ENCODE measurements at places on chromosomes 13 and 19.

DNA sequence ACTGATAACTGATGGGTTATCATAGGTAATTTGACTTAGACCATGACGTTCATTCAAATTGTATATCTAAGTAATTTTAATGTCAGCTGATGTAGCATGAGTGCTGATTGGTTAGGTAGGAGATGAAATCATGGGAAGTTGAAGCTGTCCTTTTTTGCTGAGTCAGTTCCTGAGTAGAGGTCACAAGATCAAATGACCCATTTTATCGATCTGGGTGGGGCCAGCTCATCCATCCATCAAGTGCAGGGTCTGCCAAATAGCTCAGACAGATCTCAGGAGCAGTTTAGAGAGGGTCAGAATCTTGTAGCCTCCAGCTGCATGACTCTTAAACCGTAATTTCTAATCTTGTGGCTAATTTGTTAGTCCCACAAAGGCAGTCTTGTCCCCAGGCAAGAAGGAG is 35.3 kb upstream of the CD177 start:
- DNase-seq, result no peak

DNA sequence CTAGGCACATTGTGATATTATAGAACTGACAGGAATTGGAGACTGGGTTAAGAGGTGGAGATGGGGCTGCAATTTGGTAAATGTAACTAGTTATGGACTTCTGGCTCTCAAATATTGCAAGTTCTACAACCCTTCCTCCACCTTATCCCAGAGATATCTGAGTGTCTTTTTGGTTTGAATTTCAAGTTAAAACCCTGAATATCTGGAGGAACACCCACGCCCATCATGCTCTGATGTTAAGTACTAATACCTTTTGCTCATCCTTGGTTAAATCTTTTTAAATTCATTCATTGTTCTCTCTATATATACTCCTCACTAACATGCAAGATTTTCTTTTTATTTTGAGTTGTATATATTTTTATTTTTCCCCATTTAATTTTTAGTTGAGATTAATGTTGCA is 28.9 kb downstream of the ITGBL1 start:
- DNase-seq, result no peak

GRCh38 chr13:82358284-82358683 is 1524.0 kb downstream of the SLITRK1 start:
- no peak for DNase-seq

- DNase-seq, result no peak
These were observed 1.9 kb downstream of the RRAS start for GRCh38 chr19:49637821-49638738.

DNA sequence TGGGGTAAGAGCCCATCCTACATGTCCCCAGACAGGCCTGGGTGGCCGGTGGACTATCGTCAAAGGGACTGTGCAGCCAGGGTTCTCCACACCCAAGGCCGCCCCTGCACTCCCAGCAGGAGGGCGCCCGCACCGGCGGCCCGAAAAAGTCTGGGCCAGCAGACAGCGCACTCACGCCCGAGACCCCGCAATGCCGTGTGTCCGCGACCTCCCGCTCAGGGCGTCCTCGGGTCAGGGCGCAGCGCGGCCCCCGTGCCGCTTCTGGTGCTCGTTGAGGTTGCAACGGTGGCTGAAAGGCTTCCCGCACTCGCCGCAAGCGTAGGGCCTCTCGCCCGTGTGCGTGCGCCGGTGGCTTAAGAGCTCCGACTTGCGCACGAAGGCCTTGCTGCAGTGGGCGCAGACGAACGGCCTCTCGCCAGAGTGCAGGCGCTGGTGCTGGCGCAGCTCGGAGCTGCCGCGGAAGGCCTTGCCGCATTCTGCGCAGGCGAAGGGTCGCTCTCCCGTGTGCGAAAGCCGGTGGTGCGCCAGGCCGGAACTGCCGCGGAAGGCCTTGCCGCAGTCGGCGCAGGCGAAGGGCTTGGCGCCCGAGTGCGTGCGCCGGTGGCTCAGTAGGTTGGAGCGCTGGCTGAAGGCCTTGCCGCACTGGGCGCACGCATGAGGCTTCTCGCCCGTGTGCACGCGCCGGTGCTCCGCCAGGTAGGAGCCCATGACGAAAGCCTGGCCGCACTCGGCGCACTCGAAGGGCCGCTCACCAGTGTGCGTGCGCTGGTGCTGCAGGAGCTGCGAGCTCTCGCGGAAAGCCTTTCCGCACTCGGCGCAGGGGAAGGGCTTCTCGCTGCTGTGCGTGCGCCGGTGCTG is 2.8 kb upstream of the A1BG start:
- DNase-seq, result no peak

GRCh38 chr19:38134540-38135149 is 89.4 kb downstream of the DPF1 start:
- no peak for DNase-seq

GRCh38 chr13:91313103-91313502 is 34.4 kb upstream of the MIR17HG start:
- no peak for DNase-seq

- no peak for DNase-seq
These were observed 20.5 kb upstream of the F7 start for GRCh38 chr13:113084943-113085540.

- no peak for DNase-seq
These were observed 156.9 kb downstream of the DLEU7 start for GRCh38 chr13:50686551-50686950.

- no peak for DNase-seq
These were observed 236.4 kb downstream of the ATP8A2 start for GRCh38 chr13:25608181-25608580.

- DNase-seq, result no peak
These were observed 27.0 kb downstream of the ZMYM5 start for GRCh38 chr13:19836472-19836871.

GRCh38 chr19:48760504-48761205 is 5.3 kb downstream of the FGF21 start:
- DNase-seq, result no peak

DNA sequence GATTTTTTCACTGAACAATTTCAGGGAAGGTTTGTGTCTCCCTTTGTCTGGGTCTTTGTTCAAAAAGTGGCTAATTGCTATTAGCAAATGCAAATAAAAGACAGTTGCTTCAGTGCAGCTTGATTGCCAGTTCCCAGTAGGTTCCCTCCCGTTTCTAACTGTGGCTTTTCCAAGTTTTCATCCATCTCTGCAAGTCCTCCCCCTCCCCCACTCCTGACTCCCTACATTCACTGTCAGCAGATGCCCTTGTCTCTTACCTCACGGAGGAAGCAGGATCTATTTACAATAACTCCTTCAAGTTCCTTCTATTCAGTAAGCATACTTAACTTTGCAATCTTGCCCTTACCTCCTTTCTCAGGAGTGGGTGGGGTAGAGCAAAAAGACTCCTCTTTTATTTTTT is 55.4 kb upstream of the SCEL start:
- DNase-seq, result no peak

DNA sequence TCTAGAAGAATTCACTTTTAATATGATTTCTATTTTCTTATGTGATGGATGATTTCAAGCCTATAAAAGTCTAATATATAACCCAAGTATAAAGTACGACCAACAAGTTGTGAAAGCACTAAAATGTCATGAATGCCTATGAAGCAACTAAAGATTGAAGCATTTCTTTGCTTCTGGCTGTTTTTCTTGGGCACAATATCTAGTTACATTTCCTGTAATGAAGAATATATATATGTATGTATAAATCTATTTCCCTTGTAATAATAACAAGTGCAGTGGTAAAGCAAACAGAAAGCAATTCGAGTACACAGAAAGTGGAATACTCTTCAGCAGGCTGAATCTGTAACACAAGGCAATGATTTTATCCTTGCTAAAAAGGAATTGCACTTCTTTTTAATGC is 5.4 kb downstream of the PCDH20 start:
- DNase-seq, result no peak

DNA sequence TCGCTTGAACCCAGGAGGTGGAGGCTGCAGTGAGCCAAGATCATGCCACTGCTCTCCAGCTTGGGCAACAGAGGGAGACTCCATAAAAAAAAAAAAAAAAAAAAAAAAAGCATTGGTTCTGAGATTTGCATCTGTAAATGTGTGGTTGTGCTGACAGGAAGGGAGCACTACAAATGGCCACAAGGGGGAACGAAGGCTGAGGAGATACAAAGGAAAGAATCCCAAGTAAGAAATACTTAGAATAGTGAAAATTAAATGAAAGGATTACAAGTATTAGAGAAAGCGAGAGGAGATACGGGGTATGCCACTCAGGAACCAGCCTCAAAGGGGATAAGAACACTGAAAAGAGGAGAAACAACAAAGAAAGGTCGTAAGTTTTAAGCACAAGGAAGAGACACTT is 284.9 kb downstream of the KLF12 start:
- DNase-seq, result no peak

- no peak for DNase-seq
These were observed 73.2 kb upstream of the DOCK9 start for GRCh38 chr13:99050983-99051488.

- DNase-seq, result no peak
These were observed 304.4 kb downstream of the SUCLA2 start for GRCh38 chr13:47696674-47697073.

GRCh38 chr13:77701305-77701704 is 3.8 kb downstream of the SLAIN1 start:
- DNase-seq, result no peak

DNA sequence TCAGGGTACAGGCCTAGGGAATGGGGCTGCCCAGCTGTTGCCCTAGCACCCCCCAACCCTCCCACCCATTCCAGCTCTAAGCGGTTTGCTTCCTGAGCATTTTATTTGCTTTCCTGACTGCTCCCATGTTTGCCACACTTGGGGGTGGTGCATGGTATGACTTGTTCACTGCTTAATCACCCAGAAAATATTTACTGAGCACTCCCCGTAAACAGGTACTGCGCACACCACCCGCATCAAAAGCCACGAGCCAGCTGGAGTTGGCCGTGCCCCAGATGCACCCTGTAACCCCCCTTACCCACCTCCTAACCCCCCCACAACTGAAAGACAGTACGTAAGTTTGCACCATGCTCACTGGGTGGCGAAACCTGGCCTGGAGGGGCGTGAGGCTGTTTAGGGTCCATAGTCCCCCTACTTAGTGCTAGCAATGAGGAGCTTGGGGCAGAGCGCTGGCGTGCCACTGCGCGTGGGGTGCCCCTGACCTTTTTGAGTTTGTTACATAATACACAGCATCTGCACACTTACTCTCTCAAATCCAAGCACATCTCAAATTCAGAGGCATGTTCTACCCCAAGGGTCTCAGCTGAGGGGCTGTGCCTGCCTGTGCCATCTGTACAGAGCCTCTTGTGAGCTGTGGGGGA is 29.8 kb downstream of the DPF1 start:
- no peak for DNase-seq

- DNase-seq, result no peak
These were observed at the start of gene CACNG7 for GRCh38 chr19:53908935-53909415. Gene CACNG7 (plus strand): TSS chr19:53909278. CDS start chr19:53912832, 3,554 bp downstream.

DNA sequence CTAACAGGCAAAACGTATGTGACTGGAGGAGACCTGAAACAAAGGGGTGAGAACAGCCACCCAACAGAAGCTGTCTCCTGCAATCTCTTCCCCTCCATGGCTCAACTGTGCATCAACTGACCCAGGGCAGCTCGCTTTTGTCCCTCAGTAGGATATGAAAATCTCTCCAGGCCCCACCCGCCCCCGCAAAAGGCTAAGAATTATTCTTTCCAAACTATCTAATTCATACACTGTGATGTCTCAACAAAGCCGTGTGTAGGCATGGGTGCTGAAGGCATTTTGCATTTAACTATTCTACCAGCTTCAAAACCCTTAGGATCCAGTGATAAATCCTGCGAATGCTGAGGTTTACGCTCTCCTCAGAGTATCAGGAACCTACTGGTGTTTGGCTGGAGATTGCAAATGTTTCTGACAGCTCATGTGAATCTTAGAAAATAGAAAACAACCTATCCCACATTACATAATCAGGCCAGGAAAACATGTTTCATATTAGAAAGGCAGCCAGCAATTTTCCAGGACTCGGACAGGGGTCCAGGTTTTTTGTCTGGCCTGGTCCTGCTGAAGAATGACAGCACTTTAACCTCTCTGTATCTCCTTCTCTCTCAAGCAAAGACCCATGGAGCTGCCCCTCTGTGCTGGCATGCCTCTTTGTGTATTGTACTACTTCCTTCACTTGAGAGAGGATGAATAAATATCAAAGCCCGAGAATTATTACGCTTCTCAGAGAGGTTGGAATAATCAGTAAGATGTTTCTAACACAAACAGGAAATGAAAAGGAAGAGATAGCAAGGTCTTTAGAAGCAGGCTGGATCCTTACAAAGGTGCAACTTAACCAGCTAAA is 17.3 kb downstream of the DHRS12 start:
- no peak for DNase-seq

DNA sequence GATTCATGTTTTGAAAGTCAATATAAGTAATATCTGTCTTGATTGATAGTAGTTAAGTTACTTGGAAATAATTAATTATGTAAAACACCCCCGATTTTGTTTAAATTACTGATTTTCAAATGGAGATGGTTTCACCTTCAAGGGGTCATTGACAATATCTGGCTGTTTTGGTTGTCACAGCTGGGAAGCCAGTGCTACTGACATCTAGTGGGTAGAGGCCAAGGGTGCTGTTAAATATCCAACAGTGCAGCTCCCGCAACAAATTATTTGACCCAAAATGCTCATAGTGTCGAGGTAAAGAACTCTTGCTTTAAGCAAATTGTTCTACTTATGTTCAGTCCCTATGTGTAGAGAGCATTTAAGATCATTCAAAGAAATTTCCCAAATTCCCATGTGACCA is 50.6 kb upstream of the PCDH20 start:
- DNase-seq, result no peak

Measured in cerebellar nuclear complex (tissue), 1 donor.